Aorta (tissue), 5 donors: ENCODE measurements at places on chromosomes 3 and 15. TPM values are rescaled to one million over a fixed set of nuclear protein-coding genes. Genes with fewer than 3 reads are reported as not detected.

The ITIH3 gene
- total RNA-seq = 6.8 TPM

The GP9 gene
- not detected for total RNA-seq

GRCh38 chr15:33987444-33987843 is 19.1 kb downstream of the CHRM5 start:
- no peak for DNase-seq

GRCh38 chr3:78889348-78889747 is 878.5 kb downstream of the ROBO1 start:
- DNase-seq = no peak

DNA sequence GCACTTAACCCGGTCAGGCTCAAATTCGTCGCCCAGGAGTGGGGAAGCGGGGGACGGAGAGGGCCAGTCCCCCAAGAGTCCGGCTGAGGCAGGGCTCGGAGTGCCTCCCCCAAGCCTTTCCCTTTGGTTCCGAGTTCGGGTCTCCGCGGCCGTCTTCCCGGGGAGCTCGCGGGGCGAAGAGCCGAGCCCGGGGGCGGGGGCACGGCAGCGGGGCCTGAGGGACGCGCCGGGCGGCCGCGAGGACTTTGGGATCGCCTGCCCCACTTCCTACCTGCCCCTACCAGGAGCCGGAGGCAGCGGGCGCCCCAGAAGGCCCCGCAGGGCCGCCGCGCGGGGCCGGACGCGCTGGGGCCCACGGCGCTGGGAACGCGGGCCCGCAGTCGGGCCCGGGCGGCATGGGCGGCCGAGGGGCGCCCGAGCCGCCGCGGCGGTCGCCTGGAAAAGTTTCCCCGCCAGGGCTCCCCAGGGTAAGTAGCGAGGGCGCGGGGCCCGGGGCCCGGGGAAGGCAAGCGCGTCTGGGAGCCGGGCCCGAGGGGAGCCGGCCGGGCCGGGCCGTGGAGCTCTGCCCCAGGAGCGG is 2.8 kb downstream of the FURIN start:
- peak; percentile 59 for DNase-seq

The GOLGA6A gene
- not detected for total RNA-seq

The RAB8B gene
- 47.9 TPM for total RNA-seq

DNA sequence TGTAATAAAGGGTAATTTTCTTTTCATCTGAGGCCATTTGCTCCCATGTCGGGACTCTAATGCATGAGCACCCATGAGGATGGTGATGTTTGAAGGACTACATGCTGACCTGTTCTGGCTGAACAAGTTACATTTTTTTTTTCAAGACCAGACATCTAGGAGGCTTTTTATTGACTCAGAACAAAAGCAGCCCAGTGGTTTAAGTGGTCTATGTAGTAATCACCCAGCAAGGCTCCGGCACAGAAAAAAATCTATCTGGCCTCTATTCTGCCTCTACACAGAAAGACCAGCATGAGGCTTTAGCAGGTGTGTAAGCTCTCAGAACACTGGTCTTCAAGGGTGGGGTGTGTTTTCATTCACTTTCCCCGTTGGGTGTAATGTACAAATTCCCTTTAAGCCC is 95.1 kb upstream of the ZBED2 start:
- no peak for DNase-seq

DNA sequence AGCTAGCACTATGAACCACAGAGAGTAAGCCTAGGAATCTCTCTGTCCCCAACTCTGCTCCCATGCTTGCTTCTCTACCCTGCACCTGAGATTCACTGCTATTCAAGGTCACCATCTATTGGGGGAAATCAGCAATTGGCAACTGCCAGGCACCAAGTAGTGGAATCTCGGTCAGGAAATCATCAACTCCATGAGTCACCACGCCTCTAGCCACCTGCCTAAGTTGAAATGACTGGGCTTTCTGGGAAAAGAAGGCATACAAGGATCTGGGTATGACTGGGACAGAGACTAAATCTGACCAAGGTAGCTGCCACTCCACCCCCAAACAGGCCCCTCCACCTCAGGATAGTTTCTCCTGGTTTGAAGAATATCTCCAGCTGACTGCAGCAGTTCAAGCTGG is 464.1 kb upstream of the CBLB start:
- no peak for DNase-seq
